ENCODE measurements at places on chromosomes 3 and 15.

DNA sequence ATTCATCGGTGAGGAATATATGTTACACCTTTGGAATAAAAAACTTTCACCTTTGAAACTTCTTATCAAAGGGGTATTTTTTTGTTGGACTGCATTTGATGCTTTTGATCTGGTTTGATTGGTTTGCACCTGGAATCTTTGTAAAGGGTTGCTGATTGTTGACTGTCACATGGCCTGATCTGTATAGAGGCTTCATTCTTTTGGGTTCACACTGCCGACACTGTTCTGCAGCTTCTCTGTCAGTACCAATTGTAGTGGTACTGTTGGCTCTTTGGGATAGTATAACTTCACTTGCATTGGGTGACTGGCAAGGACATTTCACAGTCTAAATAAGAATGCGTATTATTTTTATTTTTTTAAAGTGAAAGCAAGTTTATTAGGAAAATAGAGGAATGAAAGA is 155.7 kb downstream of the DOCK3 start:
- no peak for DNase-seq

- DNase-seq = no peak
These were observed 135.6 kb downstream of the KCNMB2 start for GRCh38 chr3:178671791-178672190.

DNA sequence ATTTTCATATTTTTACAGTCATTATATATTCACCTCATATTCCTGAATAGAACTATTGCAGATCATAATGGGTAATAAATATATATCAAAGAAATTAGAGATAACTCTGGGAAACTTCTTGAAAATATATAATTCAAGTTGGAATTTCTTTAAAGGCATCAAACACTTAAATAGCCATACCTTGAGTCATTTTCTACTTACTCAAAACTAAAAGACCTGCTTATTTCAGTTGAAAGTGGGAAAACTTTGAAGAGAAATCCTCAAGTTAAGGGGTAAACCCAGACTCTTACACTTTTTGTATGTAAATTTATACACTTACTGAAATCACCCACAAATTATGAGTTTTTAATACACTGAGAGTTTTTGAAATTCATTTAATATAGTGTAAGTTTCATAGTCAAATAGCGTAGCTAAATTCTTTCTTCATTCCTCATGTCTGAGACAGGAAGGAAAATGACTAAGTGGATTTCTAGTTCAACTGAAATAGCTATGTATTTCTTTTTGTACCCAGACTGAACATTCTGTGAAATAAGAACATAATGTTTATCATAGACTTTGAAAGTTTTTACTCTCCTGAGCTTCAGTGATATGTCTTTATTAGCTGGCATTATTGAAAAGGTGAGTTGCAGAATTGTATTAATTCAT is 4.6 kb upstream of the ALCAM start:
- DNase-seq = no peak

DNA sequence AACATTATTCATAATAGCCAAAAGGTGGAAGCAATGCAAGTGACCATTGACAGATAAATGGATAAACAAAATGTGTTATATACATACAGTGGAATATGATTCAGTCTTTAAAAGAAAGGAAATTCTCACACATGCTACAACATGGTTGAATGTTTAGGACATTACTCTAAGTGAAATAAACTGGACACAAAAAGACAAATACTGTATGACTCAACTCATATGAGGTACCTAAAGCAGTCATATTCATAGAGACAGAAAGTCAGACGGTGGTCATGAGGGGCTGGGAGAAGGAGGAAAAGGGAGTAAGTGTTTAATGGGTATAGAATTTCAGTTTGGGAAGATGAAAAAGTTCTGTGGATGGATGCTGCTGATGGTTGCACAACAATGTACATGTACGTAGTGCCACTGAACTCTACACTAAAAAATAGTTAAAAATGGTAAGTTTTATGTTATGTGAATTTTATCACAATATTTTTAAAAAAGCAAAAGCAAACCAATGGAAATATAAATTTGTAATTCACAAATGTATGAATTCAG is 5.3 kb downstream of the TXNRD3 start:
- no peak for DNase-seq

DNA sequence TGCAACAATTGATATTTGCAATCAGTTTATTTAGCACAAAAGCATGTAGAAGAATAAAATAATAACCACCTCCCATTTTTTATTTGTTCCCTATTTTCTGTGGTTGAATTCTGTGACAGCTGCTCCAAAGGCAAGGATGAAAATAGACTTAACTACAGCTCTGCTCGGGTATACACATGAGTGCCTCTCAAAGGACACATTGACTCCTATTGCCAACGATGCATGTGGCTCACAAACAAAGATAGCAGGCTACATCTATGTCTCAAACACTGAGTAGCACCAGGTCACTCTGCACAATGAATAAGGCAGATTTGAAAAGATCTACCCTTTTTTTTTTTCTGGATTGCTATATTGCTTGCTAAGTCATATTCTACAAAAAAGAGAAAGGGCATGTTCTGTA is 612.9 kb downstream of the ROBO1 start:
- DNase-seq = no peak

DNA sequence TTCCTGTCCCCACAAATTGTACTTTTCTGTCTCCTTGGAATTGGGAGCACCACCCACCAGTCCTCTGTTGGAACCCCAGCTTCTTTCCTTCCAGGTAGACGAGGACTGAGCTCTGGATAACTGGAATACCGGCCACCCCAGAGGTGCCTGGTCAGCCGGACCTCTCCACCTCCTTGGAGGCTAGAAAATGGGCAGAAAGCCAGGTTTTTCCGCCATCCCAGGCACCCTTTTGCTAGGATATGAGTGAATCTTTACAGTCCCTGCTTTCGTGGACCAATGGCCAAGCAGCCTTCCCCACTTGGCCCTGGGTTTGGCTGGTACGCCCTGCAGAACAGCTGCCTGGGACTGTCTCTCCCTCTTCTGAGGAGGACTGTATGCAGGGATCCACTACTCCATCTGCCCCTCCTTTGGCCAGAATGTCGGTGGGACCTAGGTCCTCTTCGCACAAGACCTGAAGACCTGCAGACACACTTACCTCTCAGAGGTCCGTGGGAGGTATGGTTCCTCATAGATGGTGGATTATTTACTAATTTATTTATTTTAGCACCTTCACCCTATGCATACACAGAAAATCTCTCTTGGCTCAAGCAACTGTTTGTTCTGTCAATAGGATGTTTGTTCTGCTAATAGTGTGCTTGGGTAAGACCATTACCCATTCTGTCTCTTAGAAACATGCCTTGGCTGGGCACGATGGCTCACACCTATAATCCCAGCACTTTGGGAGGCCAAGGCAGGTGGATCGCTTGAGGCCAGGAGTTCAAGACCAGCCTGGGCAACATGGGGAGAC is 8.6 kb upstream of the CHAC1 start:
- no peak for DNase-seq

DNA sequence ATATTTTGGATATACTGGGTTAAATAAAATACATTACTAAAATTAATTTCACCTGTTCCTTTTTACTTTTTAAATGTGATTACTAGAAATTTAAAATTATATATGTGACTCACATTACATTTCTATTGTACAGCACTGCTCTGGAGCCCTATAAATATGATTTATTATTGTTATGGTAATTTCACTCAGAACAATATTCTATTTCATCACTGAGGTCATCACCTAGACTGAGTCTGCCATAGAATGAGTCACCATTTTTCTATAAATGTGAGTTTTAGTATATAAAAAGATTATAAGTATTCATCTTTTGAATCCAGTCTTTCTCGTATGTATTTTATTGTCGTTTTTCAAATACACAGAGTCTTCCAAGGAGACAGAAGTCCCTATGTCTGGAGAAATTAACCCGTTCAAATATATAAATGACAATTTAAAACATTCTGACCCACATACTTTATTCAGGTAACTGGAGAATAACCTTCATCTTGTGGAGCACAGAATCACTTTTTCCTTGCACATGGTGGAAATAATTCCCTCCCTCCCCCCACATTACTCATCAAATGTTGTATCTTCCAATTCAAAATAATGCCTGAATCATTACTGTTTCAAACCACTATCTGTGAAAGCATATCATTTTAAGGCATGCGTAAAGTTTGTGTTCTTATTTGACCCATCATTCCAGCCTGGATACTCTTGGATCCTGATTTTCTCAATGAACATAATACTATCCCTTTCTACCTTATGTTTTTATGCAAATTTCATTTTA is 30.0 kb downstream of the CHST14 start:
- DNase-seq = no peak

GRCh38 chr3:146071632-146072031 is 89.4 kb downstream of the PLOD2 start:
- DNase-seq = no peak

GRCh38 chr15:43508421-43508820 is 9.0 kb upstream of the MAP1A start:
- no peak for DNase-seq

DNA sequence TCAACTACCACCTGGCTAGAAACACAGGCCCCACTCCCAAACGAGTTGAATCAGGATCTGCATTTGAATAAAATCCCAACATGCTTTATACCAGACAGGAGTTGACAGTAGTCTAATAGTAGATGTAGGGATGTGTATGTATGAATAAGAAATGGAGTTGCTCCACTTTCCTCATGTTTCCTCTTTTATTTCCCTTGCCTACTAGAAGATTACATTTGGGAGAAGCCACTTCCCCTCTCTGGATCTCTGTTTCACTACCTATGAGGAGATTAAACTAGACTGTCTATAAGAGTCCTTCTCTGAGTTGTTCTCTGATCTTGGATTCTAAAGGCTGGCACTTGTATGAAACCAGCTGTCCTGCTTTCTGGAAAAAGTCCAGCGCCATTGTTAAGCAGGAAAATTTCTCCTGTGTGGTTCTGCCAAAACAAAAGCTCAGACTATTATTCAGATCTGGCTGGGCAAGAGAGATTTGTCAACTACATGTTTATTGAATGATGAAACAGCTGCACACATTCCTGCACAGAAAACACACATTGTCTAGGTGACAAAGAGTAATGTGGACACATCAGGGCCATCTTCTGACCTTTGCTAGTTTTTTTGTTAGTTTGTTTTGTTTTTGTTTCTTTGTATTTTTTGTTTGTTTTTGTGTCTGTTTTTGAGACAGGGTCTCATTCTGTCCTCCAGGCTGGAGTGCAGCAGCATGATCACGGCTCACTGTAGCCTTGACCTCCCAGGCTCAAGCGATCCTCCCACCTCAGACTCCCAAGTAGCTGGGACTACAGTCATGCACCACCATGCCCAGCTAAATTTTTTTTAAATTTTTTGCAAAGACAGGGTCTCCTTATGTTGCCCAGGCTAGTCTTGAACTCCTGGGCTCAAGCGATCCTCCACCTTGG is 29.9 kb downstream of the ACP3 start:
- DNase-seq = no peak
